ENCODE measurements at places on chromosomes 4 and X. TPM values are rescaled to one million over a fixed set of nuclear protein-coding genes. Genes with fewer than 3 reads are reported as not detected.

The HSPA4L gene
- total RNA-seq: 7.8 TPM

The ZCCHC13 gene
- total RNA-seq: not detected

The RHOXF1 gene
- not detected for total RNA-seq

The LANCL3 gene
- total RNA-seq: 0.98 TPM

The RPS6KA6 gene
- total RNA-seq: 1.1 TPM

The FAM120C gene
- 6.2 TPM for total RNA-seq

The OTOP1 gene
- not detected for total RNA-seq

The SLC10A6 gene
- 0.10 TPM for total RNA-seq

The AFF2 gene
- total RNA-seq: under 0.01 TPM

The NPNT gene
- 0.10 TPM for total RNA-seq

The FRAS1 gene
- total RNA-seq: 0.65 TPM

The TMPRSS11D gene
- total RNA-seq: 0.29 TPM

The USP51 gene
- total RNA-seq: 1.7 TPM

The ADGRG4 gene
- total RNA-seq: under 0.01 TPM

Data from vein endothelial cell (primary cell).